ENCODE measurements at places on chromosomes 16 and 17.
A peak's percentile ranks its signal among the peaks of the same experiment; 100 is the strongest.

DNA sequence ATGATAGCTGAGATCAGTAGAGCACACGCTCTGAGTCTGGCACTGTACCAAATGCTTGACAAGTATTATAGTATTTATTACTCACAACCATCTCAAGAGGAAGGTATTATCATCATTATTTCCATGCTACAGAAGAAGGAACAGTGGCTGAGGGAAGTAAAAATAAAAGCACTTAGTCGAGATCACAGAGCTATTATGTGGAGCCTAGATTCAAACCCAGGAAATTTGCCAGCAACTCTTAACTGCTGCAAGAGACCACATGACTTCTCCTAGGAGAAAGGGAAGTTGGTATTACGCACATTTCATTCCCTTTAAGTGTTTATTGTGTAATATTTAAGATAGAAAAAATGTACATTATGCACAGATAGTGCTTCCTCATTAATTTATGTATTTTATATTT lies 1.0 kb upstream of the RHOT1 start:
- peak; percentile 22 for DNase-seq

DNA sequence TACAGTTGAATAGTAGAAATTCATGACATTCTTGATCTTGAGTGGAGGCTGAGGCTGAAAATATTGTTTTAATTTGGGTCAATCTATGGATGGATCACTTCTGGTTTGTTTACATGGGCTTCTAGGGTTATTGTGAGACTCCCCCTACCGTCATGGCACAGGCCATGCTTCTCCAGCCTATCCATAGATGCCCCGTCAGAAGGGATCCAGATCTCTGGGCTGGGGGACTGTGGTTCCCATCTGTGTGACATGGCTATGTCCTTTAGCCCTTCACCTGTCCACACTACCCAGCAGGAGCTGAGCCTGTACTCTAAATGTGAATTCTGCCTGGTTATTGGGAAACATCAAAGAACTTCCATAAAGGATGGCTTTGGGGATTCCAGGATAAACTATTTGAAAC lies 160.4 kb downstream of the ABCC12 start:
- DNase-seq, result no peak

- no peak for DNase-seq
Observed at GRCh38 chr16:75064403-75065148, 52.0 kb downstream of the LDHD start.

- no peak for DNase-seq
Observed at GRCh38 chr16:8639694-8640093, 18.2 kb downstream of the METTL22 start.

DNA sequence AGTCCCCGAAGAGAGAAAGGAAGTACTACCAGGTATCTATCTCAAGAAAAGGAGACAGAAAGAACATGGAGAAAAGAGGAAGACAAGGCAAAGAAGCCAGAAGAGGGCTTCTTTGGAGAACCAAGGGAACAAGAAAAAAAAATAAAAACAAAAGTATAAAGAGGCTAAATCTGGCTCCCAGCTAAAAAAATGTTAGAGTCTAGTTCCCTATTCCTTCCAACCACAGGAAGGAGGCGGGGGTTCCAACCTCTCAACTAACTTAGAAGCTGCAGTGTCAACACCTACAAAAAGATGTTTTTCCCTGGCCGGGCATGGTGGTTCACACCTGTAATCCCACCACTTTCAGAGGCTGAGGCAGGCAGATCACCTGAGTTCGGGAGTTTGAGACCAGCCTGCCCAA lies 13.4 kb downstream of the UTP6 start:
- no peak for DNase-seq

DNA sequence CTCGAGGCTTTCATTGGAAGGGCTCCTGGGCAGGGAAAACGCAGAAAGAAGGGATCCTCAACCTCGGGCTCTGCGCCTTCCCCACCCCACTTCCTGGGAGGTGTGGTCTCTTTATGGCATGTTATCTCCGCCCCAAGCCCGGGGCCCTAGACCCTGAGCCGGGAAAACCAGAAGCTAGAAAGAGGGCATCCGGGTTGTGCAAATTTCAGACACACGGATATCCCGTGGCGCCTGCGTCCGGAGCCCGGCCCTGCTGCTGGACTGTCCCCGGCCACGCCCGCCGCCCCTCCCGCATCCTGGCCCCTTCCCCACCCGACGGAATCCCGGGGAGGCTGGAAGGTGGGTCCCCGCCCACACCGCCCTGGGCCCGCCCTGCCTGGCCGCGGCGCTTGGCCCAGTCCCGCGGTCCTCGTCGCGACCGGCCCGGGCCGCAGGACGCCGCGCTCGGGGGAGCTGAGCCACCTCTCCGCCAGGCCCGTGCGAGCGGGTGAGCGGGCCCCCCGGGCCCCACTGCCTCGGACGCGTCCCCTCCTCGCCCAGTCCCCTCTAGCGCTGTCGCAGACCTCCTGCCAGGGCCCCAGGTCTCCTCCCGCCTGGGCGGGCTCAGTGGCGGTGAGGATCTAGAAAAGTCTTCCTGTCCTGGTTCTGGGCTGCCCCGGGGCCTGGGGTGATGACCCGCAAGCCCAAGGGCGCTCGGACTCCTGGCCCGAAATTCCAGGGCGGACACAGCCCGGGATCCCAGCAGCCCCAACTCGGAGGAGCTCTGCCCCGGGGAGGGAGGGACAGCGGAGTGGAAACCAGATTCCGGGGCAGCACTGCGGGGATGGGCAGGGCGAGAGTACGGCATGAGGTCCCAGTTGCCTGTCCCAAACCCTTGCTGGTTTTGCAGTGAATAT lies at the start of gene SLC16A5:
Gene SLC16A5 (plus strand): TSS at position 397 of the 896 bp plus-strand sequence. CDS start 5,683 bp downstream, outside the sequence.
- no peak for DNase-seq

DNA sequence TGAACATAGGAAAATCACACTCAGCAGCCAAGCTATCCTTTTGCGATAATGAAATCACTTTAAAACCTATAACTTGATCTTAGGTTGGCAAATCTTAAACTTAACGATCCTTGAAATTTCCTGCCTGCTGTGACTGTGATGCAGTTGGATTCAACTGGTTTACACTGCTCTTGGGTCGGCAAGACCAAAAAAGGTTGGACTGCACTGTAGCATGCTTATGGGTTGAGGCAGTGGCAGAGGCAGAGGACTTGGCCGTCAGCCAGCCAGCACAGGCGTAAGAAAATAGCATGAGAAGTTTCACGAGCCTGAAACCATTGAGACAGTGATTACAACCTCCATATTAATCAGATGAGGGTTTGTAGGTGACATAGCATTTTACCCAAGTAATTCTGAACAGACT lies 21.4 kb downstream of the WSB1 start:
- DNase-seq, result no peak

- no peak for DNase-seq
Observed at GRCh38 chr16:68752602-68753001, 15.5 kb downstream of the CDH1 start.

DNA sequence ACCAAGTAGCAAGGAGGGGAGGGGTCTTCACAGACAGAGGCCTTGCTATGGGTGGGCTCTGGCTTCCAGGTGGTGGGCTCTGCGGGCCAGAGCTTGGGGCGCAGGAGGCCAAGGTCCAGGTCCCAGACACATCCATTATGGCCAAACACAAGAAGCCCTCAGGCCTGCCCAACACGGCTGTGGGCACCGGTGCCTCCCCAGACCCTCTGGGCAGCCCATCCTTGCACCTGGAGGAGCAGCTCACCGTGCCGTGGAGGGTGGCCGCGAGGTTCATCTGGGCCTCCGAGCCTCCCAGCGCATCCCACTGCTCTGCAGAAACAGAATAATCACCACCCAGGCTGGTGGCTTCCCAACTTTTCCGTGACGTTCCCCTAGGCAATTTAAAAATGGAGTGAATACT lies 55.9 kb downstream of the TBC1D16 start:
- DNase-seq, result no peak

DNA sequence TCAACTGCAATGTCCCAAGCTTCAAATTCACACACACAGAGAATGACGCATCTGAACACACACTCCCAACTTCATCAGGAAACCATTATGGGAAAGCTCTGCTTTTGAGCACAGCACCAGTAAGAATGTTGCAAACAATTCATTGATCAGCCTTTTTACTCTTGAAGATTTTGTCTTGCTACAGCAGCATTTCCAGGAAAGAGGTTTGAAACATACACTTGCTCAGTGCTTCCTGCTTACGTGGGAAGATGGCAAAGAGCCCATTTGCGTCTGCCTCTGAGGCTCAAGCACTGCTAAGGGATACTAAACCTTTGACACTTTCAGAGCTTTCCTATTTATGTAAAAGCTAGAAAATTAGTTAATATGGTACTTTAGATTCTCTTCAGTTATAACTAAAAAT lies 77.2 kb upstream of the MON1B start:
- DNase-seq, result no peak

- no peak for DNase-seq
Observed at GRCh38 chr17:16999931-17000625, 28.2 kb upstream of the TNFRSF13B start.

- DNase-seq, result no peak
Observed at GRCh38 chr16:58284469-58284868, 10.4 kb downstream of the PRSS54 start.

Measured in NCI-H2081 treated with DMSO at 0.1 percent for 48 hours (cell line).